Left colon (tissue), 2 donors: ENCODE measurements at places on chromosomes 5 and 9.

- DNase-seq: peak; percentile 20
These were observed 3.1 kb upstream of the VAV2 start for GRCh38 chr9:133995012-133995896.

DNA sequence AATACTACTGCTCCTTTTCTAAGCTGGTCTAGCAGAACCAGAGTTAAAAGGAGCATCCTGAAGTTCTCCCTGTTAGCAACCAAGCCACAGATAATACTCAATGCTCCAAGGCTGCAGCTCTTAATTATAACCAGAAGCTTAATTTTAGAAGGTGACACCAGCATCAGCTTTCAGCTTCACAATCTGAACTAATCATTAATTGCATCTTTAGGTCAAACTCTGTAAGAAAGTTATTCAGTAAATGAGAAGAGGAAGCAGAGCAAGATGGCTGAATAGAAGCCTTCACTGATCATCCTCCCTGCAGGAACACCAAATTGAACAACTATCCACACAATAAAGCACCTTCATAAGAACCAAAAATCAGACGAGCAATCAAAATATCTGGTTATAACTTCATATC lies 38.5 kb downstream of the APBA1 start:
- DNase-seq: no peak

- no peak for DNase-seq
These were observed 11.5 kb downstream of the MAN2A1 start for GRCh38 chr5:109701252-109701651.

GRCh38 chr5:10729320-10730042 lies 31.6 kb downstream of the DAP start:
- no peak for DNase-seq

DNA sequence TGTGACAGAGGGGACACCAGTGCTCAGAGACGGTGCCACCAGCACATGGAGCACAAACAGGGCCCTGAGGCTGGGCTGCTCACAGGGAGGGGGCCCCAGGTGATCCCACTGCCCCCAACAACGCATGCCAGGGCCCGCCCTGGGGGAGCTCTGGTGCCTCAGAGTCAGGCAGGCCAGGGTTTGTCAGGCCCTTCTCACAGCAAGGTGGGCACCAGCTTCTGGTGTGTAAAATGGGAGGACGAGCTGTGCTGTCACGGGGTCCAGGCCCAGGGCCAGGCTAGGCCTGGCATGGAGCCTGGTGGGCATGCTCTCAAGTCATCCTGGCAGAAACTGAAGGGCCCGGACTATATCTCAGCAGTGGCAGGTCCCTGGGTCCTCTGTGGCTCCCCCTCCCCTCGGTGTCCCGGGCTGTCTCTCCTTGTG lies 34.5 kb downstream of the PRRT1B start:
- no peak for DNase-seq

- DNase-seq: no peak
These were observed 281.7 kb upstream of the TRPM3 start for GRCh38 chr9:71403106-71403505.

DNA sequence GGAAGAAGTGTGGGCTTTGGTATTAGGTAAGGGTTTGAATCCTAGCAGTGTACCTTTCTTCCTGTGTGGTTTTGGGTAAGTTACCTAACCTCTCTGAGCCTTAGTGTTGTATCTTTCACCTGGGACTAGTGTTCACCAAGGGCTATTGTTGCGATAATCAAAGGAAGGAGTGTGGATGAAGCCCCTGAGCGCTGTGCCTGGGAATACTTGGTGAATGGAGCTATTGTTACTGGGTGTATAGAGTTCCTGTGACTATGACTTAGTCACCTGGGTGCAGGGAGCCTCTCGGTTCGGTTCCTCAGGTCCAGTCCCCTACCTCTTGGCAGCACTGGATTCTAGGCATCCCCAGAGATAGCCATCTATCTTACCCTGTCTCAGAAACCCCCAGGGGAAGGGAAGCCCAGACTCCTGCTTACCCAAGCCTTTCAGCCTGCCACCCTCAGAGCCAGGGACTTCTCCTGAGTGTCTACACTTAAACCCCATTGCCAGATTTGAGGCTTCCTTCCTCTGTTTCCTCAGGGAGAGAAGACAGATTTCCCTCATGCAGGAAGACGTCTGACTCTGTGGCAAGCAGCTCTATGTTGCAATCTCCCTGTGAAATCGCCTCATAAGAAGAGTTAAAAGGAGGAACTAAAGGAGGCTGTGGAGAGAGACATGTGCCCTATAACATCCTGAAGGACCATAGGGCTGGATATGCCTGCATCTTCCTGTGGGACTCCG lies 181.0 kb upstream of the PITX1 start:
- DNase-seq: no peak

DNA sequence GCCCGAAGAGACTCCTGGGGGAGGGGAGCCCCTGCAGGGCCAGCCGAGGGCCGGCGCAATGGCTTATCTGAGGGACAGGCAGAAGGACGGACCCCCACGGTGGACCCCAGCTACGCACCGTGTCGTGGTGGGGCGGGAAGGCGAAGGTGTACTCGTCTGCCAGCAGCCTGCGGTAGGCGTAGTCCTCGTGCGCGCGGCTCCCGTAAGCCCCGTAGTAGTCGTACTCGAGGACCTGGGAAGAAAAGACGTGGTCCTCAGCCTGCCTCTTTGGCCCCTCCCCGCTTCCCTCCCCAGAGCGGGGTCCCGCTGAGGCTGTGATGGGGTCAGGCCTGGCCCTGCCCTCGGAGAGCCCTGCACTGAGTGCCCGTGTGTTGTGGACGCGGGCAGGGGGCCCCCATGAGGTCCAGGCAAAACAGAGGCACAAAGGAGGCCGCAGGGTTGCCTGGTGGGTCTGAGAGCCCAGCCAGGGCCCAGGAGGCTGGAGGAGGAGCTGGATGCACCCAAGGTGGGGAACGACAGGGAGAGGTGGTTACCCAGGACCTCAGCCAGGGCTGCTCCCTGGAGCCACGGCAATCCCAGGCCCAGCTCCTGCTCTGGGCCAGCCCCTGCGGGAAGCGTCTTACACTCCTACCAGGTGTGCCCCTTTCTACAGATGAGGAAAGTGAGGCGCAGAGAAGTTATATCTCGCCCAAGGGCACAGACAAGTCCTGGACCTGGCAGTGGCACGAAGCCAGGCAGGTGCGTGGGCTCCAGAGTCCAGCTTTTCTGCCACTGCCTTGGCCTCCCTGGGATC lies 35.2 kb downstream of the SARDH start:
- no peak for DNase-seq

- no peak for DNase-seq
These were observed 274.5 kb downstream of the MAST4 start for GRCh38 chr5:66870708-66871107.

DNA sequence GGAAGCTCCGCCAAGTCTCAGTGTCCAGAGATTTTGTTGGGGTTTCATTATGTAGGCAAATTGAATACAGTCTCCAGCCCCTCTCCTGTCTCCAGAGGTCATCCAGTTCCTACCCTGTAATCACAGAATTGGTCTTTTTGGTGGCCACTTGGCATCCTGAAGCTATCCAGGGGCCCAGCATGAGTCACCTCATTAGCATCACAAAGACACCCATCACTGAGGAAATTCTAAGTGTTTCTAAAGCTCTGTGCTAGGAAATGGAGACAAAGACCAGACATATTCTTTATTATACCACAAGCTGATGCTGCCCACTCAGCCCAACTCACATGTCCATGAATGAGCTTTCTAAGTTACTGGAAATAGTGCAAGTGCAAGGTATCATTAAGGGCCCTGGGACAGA lies 229.9 kb downstream of the DOCK8 start:
- DNase-seq: no peak

DNA sequence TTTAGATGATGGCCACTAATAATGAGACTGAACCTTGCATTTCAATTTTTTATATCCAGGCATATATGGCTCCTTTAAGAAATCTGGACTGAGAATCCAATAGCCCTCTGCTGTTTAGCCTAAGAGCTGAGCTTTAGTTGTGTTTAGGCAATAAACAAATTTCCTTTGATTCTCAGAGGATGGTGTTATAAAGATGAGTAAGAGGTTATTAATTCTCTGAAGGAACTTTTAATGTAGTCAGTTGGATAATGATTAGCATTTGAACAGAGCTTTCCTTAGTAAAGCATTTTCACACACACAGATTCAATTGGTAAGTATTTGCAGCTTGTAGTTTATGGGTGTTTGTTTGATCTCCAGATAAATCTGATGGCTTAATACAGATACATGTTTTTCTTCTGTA lies 149.6 kb downstream of the PRR16 start:
- no peak for DNase-seq

DNA sequence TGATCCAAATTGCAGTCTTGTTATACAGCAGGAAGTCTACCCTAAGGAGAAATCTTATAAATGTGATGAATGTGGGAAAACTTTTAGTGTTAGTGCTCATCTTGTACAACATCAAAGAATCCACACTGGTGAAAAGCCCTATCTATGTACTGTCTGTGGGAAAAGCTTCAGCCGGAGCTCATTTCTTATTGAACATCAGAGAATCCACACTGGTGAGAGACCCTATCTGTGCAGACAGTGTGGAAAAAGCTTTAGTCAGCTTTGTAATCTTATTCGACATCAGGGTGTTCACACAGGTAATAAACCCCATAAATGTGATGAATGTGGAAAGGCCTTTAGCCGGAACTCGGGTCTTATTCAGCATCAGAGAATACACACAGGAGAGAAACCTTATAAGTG lies 10.4 kb downstream of the ZNF189 start:
- DNase-seq: no peak

- DNase-seq: no peak
These were observed 7.4 kb upstream of the MRPS2 start for GRCh38 chr9:135492886-135493669.

- DNase-seq: no peak
These were observed 52.3 kb upstream of the MOCS2 start for GRCh38 chr5:53161876-53162275.

GRCh38 chr5:63596254-63596653 lies 366.0 kb downstream of the HTR1A start:
- no peak for DNase-seq

- no peak for DNase-seq
These were observed 28.6 kb upstream of the SLCO4C1 start for GRCh38 chr5:102324714-102325113.
